ENCODE measurements at places on chromosomes 3 and 15.

DNA sequence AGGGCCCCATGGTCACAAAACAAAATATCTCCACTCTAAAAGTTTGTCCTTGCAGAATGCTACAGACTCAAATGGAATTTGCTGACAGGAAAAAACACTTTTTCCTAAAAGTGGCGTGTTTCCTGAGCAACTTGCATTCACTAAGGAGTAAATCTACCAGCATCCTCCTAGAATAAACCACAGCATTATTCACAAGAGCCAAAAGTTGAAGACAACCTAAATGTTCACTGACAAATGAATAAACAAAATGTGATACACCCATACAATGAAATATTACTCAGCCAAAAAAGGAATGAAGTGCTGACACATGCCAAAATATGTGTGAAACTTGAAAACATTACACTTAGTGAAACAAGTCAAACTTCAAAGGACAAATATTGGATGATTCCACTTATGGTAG lies 28.9 kb downstream of the ITGB5 start:
- no peak for DNase-seq

DNA sequence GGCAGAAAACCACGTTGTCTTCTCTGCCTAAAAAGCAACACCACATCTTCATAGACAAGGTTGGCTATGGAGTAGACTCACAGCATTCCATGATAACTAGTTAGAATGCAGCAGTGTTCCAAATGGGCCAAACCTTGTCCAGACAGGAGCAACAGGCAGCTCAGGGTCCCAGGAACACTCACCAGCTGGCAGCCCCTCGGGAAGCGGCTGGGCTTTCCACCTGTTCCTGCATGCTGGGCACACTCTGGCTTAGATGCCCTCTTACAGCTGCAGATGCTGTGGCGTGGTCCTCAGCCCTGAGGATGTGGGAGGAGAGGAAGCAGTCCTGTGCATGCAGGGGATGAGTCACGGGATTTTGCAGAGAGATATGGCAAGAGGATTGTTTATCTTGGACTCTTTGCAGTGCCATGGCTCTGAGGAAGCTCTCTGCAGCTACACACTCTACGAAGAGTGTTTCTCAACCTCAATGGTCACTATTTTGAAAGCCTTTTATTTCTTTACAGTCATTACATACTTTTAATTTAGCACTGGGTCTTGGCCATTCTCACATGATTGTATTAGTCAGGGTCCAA lies 11.3 kb downstream of the NRROS start:
- DNase-seq: no peak

DNA sequence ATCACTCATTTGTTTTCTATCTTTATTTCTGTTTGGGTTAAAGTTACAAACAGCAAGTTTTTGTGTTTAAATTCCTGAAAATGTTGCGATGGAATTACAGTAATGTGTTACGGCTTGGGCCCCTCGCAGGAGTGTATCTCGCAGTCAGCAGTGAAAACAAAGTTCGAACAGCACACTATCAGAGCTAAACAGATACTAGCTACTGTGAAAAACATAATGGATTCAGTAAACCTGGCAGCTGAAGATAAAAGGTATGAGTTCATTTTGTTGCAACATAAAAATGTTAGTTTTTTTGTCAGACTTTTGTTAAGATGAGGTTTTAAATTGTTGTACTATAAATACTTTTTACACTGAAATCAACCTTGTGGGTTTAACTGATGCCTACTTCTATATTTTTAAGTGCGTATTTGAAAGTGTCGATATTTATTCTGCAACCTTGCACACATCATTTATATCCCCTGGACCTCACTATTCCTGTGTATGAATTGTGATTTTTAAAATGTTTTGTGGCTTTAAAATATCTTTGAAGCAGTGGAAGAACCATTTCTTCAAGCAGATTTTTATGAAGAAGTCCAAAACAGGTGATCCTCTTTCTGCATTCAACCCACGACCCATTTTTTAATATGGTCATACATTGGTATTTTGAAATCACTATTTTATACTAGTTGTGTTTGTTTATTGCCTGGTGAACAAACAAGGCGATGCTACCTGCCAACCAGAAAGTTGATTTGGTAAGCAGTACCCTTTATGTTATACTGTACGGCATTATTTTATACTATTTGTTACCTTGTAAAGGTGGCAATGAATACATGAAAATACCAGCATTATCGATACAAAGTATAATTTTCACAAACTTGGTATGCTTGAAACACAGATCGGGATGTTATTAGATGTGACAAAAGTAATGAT lies 27.8 kb downstream of the MFN1 start:
- no peak for DNase-seq

DNA sequence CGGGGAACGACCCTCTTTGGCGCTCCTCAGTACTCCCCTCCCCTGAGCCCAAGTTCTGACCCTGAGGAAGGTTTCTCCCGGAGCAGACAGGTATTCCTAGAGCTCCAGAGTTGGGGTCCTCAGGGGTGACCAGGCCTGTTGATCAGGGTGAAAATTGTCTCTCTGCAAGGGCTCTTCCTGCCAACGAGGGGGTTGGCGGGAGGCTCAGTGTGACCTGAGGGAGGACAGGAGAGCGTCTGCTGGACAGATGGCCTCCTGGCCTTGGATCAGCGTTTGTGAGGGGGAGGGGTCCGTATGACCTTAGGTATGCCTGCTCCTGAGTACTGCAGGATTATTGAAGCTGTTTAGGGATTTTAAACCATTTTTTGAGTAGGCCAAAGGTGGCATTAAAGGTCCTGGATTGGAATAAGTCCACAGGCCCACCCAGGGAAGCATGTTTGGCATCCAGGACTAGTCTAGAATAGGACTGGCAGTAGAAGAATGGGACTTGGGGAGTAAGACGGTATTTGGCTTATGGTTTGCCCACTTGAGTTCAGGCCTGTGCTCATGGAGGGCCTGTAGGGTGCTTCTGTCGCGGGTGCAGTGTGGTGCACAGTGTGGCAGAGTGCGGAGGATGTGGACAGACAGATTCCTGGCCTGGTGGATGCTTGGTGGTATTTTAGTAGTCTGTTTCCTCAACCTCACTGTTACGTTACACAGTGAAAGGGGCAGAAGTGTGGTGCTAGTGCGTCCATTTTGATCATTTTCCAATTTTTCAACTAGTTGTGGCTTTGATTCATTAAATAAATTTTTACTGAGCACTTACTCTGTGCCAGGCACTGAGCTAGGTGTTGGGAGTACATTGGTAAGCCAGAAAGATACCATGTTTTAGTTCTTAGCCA lies 959 bp downstream of the ZNF592 start:
- DNase-seq: peak; percentile 57

- DNase-seq: no peak
Observed at GRCh38 chr15:79535536-79535935, 103.4 kb downstream of the MINAR1 start.

GRCh38 chr3:5343459-5343858 lies 156.0 kb downstream of the EDEM1 start:
- DNase-seq: no peak

GRCh38 chr15:63554337-63554927 lies 42.8 kb upstream of the FBXL22 start:
- DNase-seq: no peak

DNA sequence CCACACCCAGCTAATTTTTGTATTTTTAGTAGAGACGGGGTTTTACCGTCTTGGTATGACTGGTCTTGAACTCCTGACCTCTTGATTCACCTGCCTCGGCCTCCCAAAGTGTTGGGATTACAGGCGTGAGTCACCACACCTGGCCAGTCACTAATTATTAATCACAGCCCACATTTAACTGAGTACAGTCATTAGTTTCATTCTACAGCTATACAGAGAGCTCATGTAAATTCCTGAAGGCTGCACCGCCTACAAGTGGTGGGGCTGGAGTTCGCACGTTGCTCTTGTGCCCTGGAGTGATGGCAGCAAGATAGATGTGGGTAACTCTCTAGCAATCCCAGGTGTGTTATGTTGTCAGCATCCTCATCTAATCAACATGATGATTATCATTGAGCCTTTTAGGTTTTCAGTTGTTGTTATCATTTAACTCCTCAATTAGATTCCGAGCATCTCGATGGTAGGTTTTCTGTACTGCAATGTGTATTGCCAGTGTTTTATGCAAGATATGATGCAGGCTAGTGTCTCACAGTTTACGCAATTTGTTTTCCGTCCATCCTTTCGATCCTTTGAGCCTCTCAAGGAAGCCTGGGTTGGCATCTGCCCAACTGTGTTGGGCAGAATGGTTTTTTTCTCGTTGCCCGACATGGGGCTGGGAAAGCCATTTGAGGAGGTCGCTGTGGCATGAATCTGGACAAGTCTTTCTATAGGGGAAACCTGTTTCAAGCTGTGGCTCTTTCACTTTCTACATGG lies 216.3 kb downstream of the LPP start:
- DNase-seq: no peak

DNA sequence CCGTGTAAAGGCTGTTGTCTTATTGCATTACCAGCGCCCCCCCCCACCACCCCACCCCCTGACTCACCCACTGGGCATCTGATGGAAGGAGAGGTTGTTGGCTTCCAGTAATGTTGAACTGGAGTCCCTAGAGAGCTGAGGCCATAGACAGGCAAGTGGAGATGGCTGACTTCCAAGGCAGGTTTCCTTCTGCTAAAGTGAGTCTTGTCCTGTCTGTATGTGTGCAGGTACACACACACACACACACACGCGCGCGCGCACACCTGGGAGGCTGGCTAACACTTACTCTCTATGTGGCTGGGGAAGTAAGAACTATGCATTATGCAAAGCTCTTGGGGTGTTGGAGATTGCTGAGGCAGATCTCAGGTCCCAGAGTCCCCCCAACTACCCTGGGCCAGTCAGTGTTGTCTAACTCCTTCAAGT lies 1.6 kb upstream of the KY start:
- no peak for DNase-seq

DNA sequence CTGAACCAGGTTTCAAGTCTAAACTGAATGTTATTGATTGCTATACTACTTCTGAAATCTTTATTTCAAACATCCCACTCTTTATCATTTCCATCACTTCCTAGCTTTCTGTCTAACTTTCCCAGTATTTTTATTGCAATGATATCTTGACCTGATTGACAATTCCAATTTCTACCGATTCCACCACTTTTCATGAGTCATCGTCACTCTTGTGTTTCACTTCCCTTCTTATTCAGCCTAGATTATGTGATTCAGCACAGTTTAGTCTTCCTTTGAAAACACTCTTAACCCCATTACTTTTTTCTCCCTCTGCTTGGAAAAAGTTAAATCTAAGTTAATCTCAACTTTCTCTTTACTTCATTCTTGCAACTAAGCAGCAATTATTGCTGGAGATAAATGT lies 62.6 kb downstream of the SLC7A14 start:
- no peak for DNase-seq

- no peak for DNase-seq
Observed at GRCh38 chr15:97876281-97876675, 84.2 kb upstream of the ARRDC4 start.

GRCh38 chr3:100871306-100871705 lies 121.9 kb downstream of the ABI3BP start:
- no peak for DNase-seq

- no peak for DNase-seq
Observed at GRCh38 chr3:87203809-87204208, 23.3 kb upstream of the CHMP2B start.

- peak; percentile 69 for DNase-seq
Observed at GRCh38 chr3:40096661-40097111, 212.8 kb upstream of the EIF1B start.

- no peak for DNase-seq
Observed at GRCh38 chr15:99095626-99096025, 9.3 kb upstream of the SYNM start.

- no peak for DNase-seq
Observed at GRCh38 chr3:170741756-170742529, 128.1 kb downstream of the RPL22L1 start.

- DNase-seq: no peak
Observed at GRCh38 chr3:113079218-113079961, 88.6 kb downstream of the GTPBP8 start.

DNA sequence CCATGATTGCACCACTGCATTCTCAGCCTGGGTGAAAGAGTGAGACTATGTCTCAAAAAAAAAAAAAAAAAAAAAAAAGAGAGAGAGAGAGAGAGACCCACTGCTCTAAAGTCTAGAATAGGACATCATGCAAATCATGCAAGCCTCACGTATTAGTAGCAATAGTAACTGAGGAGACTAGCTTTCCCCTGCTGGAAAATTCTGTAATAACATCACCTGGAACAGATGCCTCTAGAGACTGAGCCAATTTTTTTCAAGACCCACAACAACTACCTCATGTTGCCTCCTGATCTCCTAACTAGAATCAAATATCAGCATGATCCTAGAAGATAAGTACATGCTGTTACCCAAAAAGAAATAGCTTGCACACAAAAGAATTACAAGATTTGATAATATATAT lies 461.9 kb downstream of the AGBL1 start:
- no peak for DNase-seq

- DNase-seq: no peak
Observed at GRCh38 chr3:1439395-1439794, 346.6 kb downstream of the CNTN6 start.

GRCh38 chr3:106640353-106640752 lies 736.9 kb upstream of the CCDC54 start:
- DNase-seq: no peak

- DNase-seq: no peak
Observed at GRCh38 chr3:99927671-99928457, 110.2 kb downstream of the CMSS1 start.

GRCh38 chr3:192313605-192314004 lies 413.7 kb downstream of the FGF12 start:
- no peak for DNase-seq

GRCh38 chr3:129417326-129417725 lies 11.1 kb downstream of the EFCAB12 start:
- no peak for DNase-seq

DNA sequence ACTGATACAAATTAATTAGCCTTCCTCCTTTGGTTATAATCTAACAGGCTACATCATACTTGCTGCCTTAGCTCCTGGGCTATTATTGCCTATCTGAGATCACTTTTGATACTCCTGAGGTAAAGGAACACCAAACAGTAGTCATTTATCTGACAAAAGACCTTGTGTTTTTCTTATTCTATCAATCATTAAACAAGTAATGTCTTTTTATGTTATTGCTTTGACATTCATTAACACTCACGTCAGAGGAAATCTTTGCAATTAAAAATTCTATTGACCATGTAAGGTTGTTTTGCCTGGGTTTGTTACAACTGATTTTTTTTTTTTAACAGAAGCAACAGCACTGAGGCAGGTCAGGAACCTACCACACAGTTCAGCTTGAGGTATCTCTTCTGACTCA lies 366.3 kb downstream of the MECOM start:
- no peak for DNase-seq

DNA sequence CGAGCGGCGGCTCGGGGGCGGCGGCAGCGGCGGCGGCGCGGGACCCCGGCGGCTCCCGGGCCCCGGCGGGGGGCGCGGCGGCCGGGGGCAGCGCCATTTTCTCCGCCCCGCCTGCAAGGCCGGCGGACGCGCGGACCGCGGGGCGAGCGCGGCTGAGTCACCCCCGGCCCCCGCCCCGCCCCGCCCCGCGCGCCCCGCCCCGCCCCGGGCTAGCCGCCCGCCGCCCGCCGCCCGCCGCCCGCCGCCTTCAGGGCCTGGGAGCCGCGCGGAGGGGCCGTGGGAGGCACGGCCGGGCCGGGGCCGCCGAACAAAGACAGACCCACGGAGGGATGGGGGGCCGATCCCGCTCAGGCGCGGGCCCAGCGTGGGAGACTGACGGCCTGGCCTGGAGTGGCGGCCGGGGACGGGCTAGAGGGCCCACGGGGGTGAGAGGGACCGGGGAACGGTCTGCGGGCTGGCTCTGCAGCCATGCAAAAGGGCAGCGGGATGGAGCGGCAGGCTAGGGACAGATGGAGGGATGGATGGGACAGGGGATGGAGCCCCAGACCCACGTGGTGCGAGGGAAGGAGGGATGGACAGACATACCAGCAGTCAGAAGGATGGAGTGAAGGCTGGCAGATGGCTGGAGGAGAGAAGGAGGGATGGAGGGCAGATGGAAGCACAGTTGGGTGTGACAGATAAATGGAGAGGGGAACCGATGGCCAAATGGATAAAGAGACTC lies at the start of gene EIF4E3:
Gene EIF4E3 (minus strand): TSS at position 132 of the 721 bp plus-strand sequence. CDS start 35 bp downstream, at position 97.
- peak; percentile 77 for DNase-seq
